ENCODE measurements at places on chromosomes 13 and 19. TPM values are rescaled to one million over a fixed set of nuclear protein-coding genes. Genes with fewer than 3 reads are reported as not detected.

Gene SIGLECL1
- polyA plus RNA-seq, result not detected

Gene PGLYRP1
- polyA plus RNA-seq, result not detected

Gene RNF113B
- not detected for polyA plus RNA-seq

Gene LILRB4
- polyA plus RNA-seq, result 15.8 TPM

Gene CD22
- polyA plus RNA-seq, result 0.69 TPM

Gene SIGLEC10
- 1.8 TPM for polyA plus RNA-seq

Gene PLK5
- 0.32 TPM for polyA plus RNA-seq

Gene ZSCAN1
- polyA plus RNA-seq, result not detected

Gene RASL11A
- polyA plus RNA-seq, result 33.0 TPM

Gene HTR2A
- not detected for polyA plus RNA-seq

Gene GZMM
- polyA plus RNA-seq, result not detected

Gene ERCC5
- 51.2 TPM for polyA plus RNA-seq

Gene ZNF700
- 12.7 TPM for polyA plus RNA-seq

Gene SIGLEC12
- polyA plus RNA-seq, result not detected

Gene ZNF583
- polyA plus RNA-seq, result under 0.01 TPM

Gene SIAH3
- polyA plus RNA-seq, result not detected

Gene FOXO1
- 9.0 TPM for polyA plus RNA-seq

Gene ATP8B3
- polyA plus RNA-seq, result not detected

Gene ZNF805
- polyA plus RNA-seq, result 1.2 TPM

Gene SYT3
- 0.38 TPM for polyA plus RNA-seq

Gene HIPK4
- not detected for polyA plus RNA-seq

Gene SWSAP1
- polyA plus RNA-seq, result 3.9 TPM

Gene POU4F1
- not detected for polyA plus RNA-seq

Data from sigmoid colon (tissue), 7 donors.